ENCODE measurements at places on chromosomes 4 and X.

DNA sequence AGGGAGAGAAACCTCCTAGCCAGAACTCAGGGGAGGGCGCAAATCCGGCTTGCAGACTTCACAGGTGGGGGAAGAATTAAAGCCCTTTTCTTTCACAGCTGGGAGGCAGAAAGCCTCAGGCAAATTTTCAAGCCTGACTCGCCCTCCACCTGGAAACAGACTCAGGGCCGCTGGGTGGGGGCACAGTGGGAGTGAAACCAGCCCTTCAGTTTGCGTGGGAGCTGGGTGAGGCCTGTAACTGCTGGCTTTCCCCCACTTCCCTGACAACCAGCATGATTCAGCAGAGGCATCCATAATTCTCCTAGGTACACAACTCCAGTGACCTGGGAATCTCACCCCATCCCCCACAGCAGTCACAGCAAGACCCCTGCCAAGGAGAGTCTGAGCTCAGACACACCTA, 206.9 kb upstream of the INTU start:
- no peak for DNase-seq

- no peak for DNase-seq
These were observed 61.6 kb downstream of the SYNPO2 start for GRCh38 chr4:118950224-118950623.

GRCh38 chr4:139674875-139675550, 9.4 kb downstream of the MGST2 start:
- DNase-seq, result no peak

GRCh38 chr4:151738720-151739517, 21.9 kb downstream of the GATB start:
- DNase-seq, result no peak

DNA sequence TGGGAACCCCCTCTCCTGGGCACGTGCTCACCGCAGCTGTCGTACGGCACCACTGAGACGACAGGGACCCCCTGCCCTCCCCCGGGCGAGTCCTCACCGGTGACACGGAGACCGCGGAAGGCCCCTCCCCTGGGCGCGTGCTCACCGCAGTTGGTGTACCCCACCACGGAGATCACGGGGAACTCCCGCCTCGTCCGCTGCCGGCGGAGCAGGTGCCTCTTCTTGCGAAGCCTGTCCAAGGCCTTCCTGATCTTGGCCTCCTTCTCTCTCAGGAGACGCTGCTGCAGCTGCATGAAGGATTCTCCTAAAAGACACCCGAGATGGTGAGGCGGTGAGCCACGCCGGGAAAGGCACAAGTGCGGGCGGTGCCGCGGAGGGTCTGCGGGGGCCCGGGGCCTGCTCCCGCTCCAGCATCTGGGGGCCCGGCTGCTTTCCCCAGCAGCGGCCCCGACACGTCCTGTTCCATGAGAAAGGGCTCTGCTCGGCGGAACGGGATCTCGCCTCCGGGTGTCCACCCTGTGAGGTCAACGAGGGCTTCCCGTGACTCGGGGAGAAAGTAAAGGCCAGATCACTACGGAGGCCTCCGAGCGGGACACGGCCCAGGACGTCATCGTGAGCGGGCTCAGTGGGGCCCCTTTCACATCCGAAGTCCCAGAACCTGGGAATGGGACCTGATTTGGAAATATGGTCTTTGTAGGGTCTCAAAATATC, 5.8 kb downstream of the GTPBP6 start:
- no peak for DNase-seq

DNA sequence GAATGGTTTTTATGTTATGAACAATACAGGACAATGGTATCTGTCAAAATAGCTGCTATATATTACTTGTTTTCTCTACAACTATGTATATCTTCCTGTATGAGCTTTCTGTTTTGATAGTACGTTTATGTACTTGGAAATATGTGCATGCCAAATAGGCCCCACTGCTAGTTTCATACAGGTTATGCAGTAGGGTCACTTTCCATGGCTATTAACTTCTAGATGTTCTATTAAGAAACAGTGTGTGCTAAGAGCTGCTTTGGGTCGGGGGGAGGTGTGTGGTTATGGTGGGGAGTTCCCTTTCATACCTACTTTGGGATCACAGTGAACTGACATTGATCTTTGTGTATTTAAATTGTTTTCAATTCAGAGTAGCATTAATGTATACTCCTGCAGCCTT, 30.9 kb downstream of the RBPJ start:
- no peak for DNase-seq

DNA sequence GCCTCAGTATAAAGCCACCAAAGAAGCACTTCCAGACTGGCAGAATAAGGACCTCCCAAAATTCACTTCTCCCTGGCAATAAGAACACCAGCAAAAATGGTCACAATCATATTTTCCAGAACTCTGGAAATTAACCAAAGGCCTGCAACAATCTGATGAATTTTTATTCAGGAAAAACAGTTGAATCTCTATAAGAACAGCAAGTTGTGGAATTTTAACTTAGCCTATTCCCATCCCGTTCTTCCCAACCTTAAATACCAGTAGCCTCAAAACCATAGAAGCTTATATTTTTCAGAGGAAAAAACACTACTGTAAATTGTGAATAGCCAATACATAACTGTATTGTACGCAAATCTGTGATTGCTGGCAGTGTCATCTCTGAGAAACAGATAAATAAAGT, 67.9 kb downstream of the COL25A1 start:
- DNase-seq, result no peak

DNA sequence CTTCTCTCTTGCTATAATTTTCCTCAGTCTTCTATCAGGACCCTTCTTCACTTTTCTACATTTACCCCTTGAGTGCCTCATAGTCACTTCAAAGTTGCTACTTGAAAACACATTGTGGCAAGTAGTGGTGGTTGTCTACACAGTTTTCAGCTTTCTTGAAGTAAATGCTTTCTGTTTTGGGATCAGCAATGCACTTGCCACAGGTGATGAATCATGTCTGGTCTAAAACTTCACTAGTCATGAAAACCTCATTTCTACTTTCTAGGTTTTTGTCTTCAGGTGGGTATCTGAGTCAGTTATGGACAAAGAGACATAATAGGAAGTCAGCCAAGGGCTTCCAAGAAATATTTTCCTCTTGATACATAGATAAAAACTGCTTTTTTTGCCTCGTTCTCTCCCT, 359.2 kb downstream of the CCSER1 start:
- DNase-seq, result no peak

- no peak for DNase-seq
These were observed 30.1 kb upstream of the NUP54 start for GRCh38 chr4:76178296-76178695.

DNA sequence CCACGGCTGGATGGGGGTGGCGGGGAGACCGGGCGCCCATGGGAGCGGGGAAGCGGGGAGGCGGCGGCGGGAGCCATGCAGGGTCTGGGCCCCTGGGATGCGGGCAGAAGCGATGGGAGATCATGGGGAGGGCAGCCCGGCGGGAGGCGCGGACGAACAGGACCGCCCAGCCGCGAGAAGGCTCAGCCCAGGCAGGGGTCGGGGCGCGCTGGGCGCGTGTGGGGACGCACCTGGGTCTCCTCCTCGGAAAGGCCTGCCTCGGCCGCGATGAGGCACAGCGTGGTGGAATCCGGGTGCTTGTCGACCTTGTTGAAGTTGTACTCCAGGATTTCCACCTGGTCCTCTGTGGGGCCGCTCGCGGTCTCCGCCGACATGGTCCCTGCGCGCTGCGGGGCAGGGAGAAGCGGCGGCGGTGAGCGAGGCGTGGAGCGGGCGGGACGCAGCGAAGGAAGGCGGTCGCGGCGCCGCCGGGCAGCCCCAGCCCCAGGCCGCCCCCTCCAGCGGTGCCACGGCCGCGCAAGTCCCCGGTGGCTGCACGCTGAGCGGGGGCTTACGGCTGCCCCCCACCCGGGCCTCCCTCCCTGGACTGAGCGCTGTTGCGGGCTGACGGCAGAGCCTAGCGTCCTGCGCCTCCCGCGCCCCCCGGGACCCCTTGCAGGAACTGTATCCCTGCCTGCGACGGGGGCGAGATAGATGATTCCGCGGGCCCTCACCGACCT, 25.3 kb downstream of the HOPX start:
- no peak for DNase-seq

GRCh38 chr4:152950402-152951274, 14.5 kb downstream of the FHDC1 start:
- DNase-seq, result no peak

DNA sequence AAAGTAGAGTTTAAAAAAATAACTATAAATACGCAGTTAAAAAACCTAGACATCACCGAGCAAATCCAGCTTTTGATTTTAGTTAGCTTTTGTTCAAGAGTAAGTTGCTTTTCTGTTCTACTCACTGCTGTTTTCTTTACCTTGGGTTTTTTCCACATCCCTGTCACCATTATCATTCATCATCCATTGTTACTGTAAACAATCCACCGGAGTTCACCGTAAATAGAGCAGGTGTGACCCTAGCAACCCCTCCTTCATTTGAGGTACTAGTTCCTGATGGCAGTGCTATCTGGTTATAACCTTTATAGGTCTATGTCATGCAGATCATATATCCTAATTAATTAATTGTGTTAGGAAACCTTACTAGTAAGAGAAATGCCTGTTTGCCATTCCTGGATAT, 43.0 kb upstream of the TEX13D start:
- DNase-seq, result no peak

- DNase-seq, result no peak
These were observed 144.6 kb upstream of the MAP3K15 start for GRCh38 chrX:19659929-19660328.

- DNase-seq, result no peak
These were observed 218.5 kb downstream of the SPANXN3 start for GRCh38 chrX:143298663-143299241.
